Esophagus squamous epithelium (tissue), 5 donors: ENCODE measurements at places on chromosomes 1 and 21. TPM values are rescaled to one million over a fixed set of nuclear protein-coding genes. Genes with fewer than 3 reads are reported as not detected.

GRCh38 chr1:1573843-1574720 lies 581 bp downstream of the SSU72 start:
- no peak for DNase-seq

DNA sequence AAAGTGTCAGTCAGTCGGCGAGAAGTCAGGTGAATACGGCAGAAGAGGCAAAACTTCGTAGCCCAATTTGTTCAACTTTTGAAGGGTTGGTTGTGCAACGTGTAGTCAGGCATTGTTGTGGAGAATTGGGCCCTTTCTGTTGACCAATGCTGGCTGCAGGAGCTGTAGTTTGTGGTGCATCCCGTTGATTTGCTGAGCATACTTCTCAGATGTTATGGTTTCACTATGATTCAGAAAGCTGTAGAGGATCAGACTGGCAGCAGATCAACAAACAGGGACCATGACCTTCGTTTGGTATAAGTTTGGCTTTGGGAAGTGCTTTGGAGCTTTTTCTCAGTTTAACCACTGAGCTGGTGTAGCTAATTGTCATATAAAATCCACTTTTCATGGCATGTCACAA lies 190.2 kb upstream of the ADAMTS5 start:
- no peak for DNase-seq

DNA sequence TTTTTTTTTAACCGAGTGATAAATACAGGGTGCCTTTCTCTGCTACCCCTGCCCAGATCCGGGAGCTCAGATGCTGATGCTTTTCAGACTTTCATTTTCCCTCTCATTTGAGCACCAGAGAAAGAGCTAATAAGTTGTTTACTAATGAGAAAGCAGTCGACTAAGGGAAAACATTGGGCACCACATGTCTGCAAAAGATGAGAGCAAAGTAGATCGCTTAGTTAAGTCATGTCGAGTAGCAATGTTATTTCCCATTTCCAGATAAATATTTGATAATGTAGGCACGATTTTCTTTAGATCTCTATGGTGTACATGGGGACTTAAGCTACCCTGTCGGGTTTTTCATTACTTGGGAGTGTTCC lies 1.2 kb downstream of the PKN2 start:
- no peak for DNase-seq

Gene TTC22
- 122 TPM for total RNA-seq

Gene ALPL
- total RNA-seq: 6.4 TPM

Gene KLHDC7A
- 2.1 TPM for total RNA-seq

Gene CD1B
- total RNA-seq: not detected

Gene HAPLN2
- total RNA-seq: not detected

Gene PTPRU
- 4.3 TPM for total RNA-seq

Gene NTRK1
- 0.57 TPM for total RNA-seq

DNA sequence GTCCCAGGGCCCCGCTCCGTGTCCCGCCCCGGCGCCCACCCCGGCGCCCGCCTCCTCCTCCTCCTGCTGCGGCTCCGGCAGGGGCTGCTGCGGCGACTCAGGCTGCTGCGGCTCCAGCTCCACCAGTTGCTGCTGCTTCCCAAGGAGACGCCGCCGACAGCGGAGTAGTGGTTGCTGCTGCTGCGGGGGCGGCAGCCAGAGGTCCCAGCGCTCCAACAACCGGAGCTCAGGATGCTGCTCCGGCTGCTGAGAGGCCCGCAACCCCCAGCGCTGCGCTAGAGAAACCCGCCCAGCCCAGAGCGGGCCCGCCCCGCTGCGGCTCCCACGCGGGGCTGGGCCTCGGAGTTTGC lies 1.1 kb downstream of the CRCT1 start:
- DNase-seq: no peak

Gene TMEM240
- not detected for total RNA-seq

DNA sequence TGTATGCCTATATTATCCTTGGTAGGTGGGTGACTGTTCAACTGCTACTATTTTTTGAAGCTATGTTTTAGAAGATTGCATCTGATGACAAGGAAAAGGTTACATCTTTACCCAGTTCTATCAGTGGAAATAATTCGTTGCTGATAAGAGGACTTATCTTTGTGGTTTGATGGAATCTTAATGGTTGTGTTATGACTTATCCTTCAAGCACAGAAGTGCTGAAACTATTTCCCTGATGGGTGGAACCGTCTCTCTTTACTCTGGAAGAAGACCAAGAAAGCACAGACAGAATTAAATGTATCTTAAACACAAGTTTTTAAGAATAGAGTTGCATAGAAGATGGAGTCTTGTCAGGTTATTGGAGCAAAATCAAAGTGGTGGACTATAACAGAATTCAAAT lies 437.7 kb upstream of the KAZN start:
- DNase-seq: no peak
